ENCODE measurements at places on chromosomes 12 and 14.

- DNase-seq, result no peak
Observed at GRCh38 chr12:32482226-32482625, 82.9 kb downstream of the FGD4 start.

- DNase-seq, result no peak
Observed at GRCh38 chr12:94962670-94963069, 40.8 kb downstream of the NDUFA12 start.

- no peak for DNase-seq
Observed at GRCh38 chr14:92967346-92967926, 44.5 kb downstream of the CHGA start.

- DNase-seq, result no peak
Observed at GRCh38 chr12:90303771-90304170, 595.1 kb upstream of the ATP2B1 start.

- DNase-seq, result no peak
Observed at GRCh38 chr14:61376314-61376713, 54.9 kb downstream of the PRKCH start.

DNA sequence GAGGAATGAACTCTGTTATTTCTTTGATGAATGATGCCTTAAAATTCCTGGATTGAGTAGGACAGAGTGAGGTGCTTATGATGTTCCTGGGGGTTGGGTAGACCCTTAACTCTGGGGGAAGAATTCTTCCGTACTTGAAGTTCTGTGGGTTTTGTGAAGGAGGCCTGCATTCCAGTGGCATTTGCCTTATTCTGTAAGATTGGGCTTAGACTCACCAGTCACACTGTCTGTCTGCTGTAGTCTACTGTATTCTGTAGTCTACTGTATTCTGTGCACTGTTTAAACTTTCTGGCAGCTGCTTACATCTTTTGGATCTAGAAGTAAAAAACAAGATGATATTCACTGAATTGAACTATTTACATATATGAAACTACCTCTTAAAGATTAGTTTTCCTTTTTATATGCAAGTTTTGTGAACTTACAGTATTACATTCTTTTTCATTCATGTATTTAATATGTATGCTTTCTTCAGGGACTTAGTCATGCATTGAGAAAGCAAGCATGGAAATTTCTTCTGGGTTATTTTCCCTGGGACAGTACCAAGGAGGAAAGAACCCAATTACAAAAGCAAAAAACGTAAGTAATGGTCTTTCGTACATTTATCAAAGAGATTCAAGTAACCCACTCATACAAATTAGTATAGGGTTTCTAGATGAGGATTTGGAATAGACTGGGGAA is 42.3 kb upstream of the TPH2 start:
- DNase-seq, result no peak

- DNase-seq, result no peak
Observed at GRCh38 chr12:93006471-93007208, 77.5 kb upstream of the EEA1 start.

- no peak for DNase-seq
Observed at GRCh38 chr14:74670726-74671411, 42.0 kb downstream of the AREL1 start.

- no peak for DNase-seq
Observed at GRCh38 chr12:100801320-100801719, 6.7 kb downstream of the ANO4 start.

DNA sequence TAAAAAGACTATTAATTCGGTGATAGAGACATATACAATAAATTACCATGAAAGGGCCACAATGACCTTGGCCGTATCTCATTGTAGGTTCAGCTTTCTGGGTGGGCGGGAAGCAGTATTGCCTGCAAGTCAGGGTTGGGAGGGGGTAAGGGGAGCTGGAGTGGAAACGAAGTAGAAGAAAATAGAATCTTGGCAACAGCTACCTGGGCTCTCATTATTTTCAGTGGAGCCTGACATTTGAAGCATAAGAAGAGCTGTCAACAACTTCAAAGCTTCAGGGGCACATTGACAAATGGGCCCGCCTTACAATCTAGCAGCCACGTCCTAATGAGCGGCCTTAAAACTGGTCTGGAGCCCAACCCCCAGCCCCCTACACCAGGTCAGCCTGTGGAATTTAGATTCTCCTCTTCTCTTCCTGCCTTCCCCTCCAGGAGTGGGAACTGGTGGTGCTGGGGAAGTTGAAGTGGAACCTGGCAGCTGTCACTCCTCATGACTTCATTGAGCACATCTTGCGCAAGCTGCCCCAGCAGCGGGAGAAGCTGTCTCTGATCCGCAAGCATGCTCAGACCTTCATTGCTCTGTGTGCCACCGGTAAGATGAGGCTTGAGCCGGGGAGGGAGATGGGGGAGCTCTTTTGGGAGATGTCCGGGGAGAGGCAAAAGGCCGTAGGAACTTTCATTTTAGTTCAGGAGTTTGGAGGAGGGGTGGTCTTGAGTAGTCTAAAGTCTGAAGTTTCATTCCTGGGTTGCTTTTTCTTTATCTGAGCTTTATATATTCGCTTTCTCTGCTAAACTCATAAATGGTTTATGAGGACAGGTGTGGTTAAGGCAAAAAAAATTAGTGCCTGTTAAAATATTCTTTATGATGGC is 5.0 kb downstream of the CCND2 start:
- no peak for DNase-seq

DNA sequence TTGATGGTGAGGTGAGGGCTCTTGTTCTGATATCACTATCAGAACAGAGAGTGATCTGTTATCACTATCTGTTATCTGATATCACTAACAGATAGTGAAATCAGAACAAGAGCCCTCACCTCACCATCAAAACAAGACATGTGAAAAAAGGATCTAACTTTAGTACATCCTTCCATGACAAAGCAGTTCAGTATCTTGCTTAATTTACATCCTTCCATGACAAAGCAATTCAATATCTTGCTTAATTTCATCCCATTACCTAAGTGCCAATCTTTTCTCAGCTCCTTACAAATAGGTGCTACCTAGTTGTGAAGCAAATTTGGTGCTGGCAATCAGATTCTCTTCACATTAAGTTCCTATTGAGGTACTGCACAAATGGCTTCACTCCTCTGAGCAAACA is 1865.6 kb upstream of the FLRT2 start:
- DNase-seq, result no peak

DNA sequence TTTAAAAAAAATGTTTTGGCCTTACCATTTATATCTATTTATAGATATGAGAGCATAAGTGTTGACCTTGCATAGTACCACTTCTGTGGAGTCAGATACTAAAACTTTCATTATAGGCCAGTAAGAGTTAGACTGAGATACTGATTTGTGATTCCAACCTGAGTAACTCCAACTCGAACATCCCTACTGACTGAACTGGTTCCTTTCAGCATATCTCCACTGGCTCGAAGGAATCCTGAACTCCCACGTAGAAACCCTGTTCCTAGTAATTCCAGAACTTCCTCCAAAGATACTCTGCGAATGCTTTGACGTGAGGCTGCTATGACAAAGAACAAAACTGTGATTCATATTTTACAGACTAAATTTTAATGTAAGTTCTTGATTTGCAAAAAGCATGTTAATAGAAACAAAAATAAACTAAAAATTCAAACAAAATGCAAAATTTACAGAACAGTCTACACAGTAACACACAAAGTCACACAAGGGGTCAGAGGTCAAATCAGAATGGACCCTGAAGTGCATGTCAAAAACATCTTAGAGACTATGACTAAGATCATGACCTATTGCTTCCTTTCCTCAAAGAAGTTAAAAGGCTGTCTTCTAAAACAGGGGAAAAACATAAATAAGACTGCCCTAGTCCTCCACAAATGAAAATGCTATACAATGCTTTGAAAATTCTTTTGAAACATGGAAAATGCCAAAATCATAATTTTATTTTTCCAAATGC is 31.5 kb downstream of the HEATR5A start:
- DNase-seq, result no peak

DNA sequence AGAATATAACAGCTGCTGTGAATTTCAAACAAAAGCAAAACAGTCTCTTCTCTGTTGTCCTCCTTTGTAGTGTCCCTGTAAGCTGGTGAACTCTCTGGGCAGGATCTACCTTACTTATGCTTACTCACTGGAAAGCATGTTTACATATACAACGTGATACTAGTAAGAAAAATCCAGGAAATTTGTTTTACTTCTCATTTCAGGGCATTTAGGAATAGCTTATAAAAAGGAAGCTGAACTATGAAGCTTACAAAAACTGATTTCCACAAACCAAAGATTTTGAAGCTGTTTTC is 311.0 kb downstream of the NOVA1 start:
- no peak for DNase-seq

GRCh38 chr14:50772412-50772811 is 58.5 kb downstream of the NIN start:
- no peak for DNase-seq

GRCh38 chr12:1948883-1949282 is 30.4 kb upstream of the CACNA2D4 start:
- no peak for DNase-seq

DNA sequence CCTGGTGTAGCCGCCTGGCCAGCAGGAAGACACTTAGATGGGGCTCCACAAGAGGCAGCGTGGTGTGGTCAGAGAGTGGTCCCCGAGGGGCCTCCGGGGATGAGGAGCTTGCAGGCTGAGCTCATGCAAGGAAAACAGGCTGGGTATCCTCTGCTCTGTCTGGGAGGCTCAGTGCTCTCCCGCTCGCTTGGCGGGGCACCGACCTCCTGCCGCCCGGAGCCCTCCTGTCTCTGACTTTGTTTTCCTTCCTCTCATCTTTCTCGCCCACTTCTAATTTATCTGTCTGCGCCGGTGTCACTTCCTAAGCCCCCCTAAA is 31.3 kb upstream of the DLK1 start:
- DNase-seq, result no peak

- no peak for DNase-seq
Observed at GRCh38 chr12:81819991-81820633, 61.0 kb upstream of the PPFIA2 start.

DNA sequence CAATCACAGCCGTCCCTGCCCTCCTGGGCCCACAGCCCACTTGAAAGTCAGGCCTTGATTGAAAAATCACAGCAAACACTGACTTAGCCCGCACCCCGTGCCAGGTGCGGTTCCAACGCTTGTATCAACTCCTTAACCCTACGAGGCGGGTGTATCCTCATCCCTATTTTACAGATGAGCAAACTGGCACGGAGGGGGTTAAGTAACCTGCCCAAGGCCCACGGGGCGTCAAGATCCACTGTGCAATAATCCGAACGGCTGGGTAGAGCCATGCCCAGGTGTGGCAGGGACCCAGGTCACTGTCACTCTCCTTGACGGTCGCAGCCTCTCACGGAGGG is 583 bp downstream of the DNAH10 start:
- DNase-seq, result no peak

- DNase-seq, result no peak
Observed at GRCh38 chr14:23423657-23424056, 11.8 kb downstream of the MYH7 start.

- no peak for DNase-seq
Observed at GRCh38 chr12:42144158-42144407, 591 bp downstream of the GXYLT1 start.

DNA sequence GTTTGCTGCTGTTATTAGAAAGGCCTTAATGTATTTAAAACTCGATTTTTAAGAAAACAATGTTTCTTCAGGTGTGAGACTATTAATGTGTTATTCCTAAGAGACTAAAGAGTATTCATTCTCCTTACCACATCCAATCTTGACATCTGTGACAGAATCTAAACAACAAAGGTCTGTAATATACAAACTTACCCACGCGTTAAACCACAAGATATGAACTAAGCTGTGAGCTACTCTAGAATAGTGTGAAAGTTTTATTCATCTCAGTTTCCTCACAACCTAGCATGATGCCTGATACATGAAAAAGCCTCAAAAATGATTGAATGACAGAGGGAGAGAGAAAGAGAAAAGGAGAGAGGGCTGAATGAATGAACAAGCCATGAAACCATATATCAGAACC is 117.3 kb upstream of the COCH start:
- no peak for DNase-seq

GRCh38 chr12:113688313-113688712 is 216.6 kb upstream of the LHX5 start:
- DNase-seq, result no peak

GRCh38 chr14:68401855-68402254 is 391.0 kb downstream of the ZFP36L1 start:
- no peak for DNase-seq

GRCh38 chr12:87020071-87020470 is 763.9 kb upstream of the MGAT4C start:
- DNase-seq, result no peak

- DNase-seq, result peak; percentile 76
Observed at GRCh38 chr14:64293976-64294671, at the start of gene ESR2. TSS of gene ESR2 (minus strand) at chr14:64294371. CDS start at chr14:64282985, 11,386 bp downstream.

DNA sequence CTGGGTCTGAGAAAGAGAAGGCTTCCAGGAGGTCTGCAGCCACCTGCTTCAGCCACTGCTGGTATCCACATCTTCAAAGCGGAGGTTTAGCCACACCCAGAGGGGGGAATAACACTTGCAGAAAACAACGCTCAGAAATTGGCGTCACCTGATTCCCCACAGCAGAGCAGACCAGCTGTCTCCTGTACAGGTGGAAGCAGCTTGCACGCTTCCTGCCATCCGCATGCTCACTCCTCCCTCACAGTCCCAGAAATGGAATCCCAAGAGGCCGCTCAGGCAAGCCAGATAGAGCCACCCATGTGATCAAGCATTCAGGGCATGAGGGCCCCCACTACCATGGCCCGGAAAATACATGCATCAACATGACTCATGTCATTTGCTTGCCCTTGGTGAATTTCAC is 112.2 kb upstream of the DIO3 start:
- no peak for DNase-seq

DNA sequence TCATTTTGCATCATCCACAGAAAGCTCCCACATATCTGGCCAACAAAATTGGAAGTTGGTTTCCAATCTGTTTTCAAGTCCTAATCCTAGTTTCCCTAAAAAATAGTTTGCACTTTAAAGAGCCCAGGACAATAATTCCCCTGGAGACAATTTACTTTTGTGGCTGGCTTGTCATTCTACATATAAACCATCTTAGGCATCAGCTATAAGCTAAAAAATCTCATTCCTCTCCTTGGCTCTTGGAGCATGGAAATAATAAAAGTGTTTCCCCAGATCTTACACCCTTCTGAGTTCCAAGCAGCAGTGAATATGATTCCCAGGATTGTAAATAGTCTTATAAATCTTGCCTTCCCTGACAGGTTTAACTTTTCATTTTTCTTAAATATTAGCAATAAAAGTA is 89.1 kb upstream of the NUDT4 start:
- DNase-seq, result no peak

- no peak for DNase-seq
Observed at GRCh38 chr12:61412201-61412600, 848.0 kb upstream of the USP15 start.

DNA sequence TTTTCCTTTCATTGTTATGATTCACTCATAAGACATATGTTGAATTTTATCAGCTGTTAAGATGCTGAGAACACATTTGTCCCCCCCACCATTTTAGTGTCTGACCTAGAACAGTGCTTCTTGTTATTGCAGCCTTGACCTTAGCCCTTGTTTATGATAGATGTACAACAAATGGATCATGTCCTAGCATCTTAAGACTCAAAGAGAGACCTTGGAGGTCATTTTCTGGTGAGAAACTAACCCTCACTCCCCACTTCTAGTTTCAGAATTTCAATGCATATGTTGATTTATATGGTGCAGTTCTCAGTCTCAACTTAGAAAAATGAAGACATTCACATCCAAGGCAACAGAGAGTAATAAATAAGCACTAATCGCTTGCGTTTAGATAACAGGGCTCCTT is 391.2 kb downstream of the AEBP2 start:
- no peak for DNase-seq

- DNase-seq, result no peak
Observed at GRCh38 chr14:90661866-90662265, 154.4 kb downstream of the TTC7B start.
